ENCODE measurements at places on chromosomes 7 and 10.

GRCh38 chr7:26513948-26514347, 222.3 kb downstream of the SNX10 start:
- DNase-seq: no peak

GRCh38 chr7:151131592-151132293, 35.8 kb downstream of the GBX1 start:
- DNase-seq: no peak

DNA sequence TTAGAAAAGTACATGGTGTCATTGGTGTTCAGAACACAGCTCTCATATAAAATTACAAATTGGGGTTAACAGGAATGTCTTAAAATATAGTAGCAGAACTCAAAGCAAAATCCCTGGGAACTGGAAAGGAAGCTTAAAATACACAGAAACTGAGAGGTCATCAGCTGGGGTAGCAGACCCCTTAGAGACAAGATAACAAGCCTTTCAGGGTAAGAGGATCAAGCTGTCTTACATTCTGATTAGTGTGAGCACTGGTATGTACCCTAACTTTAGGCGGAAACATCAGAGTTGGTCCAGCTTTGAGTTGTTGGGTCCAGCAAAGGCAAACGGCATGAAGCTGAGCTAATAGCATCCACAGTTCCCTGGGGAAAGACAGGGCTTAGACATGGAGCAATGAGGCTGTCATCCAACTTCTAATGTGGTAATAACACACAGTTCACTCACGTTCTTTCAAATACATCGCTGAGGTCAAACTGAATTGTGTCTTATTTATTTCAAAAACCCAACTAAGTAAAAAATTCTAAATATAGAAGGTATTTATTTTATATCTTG, 32.6 kb downstream of the ARHGAP21 start:
- DNase-seq: no peak

- DNase-seq: no peak
Observed at GRCh38 chr10:128808921-128809440, 658.1 kb upstream of the MGMT start.

- no peak for DNase-seq
Observed at GRCh38 chr7:138838166-138838565, 40.2 kb upstream of the ATP6V0A4 start.

- DNase-seq: no peak
Observed at GRCh38 chr10:61975391-61975932, 74.0 kb downstream of the ARID5B start.

DNA sequence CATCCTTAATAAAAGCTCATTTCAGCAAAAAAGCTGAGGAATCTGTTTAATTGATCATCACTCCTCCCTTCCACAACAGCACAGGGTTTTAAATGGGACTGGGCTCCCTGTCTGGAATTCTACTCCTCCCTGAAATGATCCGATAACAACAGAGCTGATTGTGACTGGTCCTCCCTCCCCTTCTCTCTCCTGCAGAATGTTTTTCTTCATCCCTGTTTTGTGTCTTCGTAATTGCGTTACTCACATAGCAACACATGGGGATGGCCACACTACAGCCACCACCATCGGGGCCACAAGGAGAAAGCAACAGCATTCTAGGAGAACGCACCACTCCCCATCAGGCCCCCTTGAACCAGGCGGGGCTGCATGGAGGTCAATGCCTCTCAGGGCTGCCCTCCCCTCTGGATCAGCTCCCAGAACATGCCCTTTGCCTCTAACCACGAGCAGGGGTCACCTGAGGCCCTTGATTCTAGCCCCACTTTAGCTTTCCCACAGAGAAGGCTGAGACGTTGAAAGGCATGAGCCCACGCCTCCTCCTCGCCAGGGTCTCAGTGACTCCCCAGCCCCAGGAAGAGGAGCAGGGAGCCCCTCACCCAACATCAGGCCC, 152.6 kb downstream of the PLXNA4 start:
- DNase-seq: no peak

DNA sequence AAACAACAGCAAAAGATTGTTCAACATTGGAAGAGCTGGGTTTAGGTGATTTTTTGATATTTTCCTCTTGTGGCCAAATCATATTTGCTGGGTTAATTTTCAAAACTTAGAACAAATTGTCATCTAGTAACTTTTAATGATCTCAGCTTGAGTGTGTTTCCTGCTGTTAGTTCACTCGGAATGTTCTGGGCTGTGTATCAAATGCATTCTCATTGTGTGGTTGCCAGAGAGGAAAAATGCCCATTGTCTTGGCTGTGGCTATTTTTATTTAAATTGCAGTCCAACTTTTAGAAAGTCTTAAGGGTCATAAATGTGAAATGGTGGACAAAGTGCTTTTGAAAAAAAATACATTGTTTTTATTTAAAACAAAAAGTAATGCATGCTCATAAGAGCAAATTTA, 542.0 kb downstream of the TNS3 start:
- no peak for DNase-seq

DNA sequence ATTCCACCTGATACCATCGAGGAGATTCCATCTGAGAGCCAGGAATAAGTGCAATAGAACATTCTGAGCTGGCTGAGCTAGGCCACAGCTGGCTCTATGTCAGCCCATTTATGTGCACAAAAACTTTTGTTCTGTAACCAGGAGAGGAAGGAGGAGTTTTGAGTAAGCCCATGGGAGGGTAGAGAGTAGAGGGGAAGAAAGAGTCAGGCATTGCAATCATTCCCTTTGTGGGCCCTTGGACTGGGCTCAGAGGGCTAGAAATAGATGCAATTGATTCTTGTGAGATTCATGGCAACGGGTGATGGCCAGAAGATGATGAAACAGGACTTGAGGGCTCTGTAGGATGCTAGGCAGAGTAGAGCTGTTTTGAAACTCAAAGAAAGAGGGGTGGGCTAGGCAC, 104.6 kb upstream of the KIF5B start:
- no peak for DNase-seq

DNA sequence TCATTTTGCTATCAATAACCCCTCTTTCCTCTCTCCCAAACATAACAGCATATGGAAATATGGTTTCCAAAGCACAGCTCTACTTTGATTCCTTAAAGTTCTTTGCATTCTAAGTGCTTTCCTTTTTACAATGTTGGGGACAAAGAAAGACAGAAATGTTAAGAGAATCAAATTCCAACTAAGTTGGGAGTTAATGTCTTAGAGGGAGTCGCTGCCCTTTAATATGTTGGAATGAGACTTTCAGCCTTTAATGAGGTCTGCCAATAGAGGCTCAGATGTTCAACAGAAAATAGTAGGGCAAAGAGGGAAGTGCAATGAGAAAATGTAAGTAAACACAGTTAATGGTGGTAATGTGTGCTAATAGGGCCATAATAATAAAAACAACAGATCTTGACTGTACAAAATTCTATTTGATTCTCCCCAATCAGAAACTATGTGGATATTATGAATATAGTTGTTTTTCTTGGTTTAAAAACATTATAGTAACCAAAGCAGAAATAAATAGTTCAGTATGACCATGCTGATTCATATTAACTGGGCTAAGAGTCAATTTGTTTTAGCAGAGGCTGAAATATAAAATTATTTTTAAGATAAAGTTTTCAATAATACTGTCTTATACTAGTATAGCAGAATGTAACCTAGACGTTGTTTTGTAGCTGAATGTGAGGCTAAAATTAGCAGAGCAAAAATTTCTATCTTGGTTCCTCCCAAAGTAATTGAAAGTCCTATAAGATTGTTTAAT, 10.3 kb downstream of the HYCC1 start:
- DNase-seq: no peak

Data from hematopoietic multipotent progenitor cell treated with erythropoietin and hydrocortisone succinate and interleukin-3 and kit ligand, for 15 days (in vitro differentiated cells).